Ammon's horn (tissue), 1 donor: ENCODE measurements at places on chromosomes 2 and 18.

DNA sequence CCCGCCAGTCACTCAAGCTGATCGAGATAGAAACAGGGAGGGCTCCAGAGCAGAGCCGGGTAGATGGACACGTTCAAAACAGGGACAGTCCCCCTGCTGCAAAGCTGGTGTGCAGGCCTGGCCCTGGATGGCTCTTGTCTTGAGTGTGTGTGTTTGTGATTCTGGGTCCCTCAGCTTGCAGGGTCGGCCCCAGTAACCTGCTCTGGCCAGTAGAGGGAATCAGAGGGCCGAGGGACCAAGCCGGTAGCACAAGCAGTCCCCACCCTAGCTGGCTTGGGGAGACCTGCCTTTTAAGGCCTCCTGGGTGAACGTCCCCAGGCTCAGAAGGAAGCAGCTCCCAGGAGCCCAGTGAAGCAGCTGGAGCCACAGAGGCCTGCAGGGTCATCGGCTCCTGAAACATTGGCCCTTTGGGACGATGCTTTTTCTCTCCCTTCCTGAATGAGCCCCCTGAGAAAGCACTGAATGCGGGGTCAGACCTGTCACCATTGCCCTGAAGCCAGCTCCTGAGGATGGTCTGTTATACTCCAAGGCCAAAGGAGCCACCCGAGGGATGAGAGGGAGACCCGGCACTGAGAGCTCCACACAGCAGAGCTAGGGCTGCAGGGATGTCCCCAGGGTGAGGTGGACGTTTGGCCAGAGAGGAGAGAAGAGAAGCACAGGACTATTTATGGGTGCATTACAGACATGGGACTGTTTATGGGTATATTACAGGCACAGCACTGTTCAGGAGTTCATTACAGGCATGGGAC, 15.4 kb upstream of the MLPH start:
- no peak for DNase-seq

- no peak for DNase-seq
These were observed 92.3 kb downstream of the METTL8 start for GRCh38 chr2:171341394-171342066.

DNA sequence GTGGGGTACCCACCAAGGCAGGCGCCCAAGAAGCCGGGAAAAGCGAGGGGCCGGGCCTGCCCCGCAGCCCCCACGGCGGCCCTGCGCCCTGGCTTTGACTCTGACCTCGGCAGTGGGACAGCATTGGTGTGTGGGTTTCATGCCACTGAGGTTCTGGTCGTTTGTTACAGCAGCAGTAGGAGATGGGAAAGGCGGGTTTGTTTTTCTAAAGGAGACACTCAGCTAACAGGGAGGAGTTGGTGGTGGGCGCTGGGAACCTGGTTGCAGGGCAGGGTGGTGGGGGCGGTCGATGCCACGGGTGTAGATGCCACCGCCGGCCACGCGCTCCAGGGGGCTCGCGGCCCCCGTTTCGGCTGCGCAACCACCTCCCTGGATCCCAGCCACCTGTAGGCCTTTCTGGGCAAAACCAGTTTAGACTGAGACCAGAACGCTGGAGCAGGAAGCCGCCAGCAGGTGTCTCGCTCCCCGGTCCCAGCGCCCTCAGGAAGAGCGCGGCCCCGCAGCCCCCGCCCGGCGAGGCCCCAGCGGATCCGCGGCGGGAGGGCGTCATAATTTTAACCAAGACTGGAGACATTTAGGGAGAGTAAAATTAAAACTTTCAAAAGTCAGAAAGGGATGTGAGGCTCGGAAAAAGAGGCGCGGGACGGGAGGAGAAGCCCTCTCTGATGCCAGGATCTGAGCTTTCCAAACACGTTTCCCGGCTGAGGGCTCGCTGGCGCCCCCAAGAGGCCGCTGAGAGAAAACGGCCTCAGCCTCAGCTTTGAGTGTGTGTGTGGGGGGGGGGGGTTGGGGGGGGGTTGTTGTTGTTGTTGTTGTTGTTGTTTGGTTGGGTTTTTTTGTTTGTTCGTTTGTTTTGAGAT, 17.4 kb downstream of the CIDEA start:
- peak; percentile 73 for DNase-seq

DNA sequence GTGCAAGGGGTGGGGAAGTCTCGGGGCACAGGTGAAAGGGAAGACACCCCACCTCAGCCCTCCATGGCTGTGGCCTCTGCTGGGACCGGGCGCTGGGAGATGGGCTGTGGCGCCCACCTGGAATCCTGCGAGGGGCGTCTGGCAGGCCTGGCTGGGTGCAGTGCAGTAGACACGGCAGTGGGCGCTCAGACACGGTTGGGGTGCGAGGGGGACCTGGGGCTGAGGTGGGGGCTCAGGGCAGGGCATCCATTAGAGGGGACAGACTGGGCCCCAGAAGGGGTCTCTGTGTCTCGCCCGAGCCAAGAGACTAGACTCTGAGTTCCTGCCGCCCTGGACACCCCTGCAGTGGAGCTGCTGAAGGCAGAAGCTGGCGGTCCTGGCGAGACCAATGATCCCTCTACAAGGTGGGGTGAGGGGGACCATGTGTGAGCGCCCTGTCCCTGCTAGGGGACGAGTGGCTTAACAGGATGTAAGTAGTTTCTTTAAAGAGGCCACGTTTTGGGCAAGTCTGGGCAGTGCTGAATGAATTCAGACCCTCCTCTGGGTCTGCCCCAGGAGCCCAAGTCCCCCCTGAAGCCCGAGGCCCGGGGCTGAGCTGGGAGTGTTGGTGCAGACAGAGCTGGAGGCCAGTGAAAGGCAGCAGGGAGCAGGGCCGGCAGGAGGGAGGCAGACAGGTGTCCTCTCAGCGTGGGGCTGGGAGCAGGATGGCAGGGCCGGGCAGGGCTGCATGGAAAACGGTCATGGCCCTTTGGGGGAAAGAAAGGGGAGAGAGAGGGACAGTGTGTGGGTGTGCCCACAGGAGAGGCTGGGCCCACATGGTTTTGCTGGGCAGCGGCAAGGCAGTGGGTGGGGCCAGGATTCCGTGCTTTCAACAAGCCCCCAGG, 57.2 kb downstream of the HS6ST1 start:
- no peak for DNase-seq

- no peak for DNase-seq
These were observed 405.5 kb downstream of the PARD3B start for GRCh38 chr2:204950695-204951346.

GRCh38 chr18:39840406-39840805, 2114.6 kb upstream of the PIK3C3 start:
- peak; percentile 4 for DNase-seq

DNA sequence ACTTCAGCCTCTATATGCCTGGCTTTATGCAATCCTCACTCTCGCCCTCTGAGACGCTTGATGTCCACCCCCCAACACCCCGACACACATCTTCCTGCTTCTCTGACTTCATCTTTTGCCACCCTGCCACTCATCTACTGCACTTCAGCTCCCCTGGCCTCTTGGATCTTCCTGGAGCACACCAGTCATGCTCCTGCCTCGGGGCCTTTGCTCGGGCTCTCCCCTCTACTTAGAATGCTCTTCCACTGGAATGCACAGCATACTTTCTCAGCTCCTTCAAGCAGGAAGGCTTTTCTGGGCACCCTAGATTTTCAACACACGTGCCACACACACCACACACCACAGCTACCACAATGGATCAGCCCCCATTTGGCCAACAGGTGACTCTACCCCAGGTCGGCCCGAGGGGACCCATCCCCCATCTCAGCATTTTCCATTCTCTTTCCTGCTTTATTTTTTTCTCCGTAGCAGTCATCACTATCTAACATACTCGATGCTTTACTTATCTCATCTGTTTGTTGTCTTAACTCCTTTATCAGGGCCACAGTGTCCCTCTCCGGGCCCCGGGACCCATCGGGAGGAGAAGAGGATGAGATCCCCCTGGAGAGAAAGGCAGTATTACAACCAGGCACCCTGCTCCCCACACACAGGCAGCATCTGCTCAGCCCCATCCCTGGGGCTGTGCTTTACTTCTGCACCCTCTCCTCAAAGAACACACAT, 2.3 kb downstream of the RUFY4 start:
- no peak for DNase-seq
